Ovary (tissue), 10 donors: ENCODE measurements at places on chromosomes 7 and 10. TPM values are rescaled to one million over a fixed set of nuclear protein-coding genes. Genes with fewer than 3 reads are reported as not detected.

GRCh38 chr10:62177111-62177510 lies 91.5 kb downstream of the RTKN2 start:
- DNase-seq: no peak
- H3K36me3 ChIP-seq: no peaks in the 10 kb centered on the region
- H3K27me3 ChIP-seq: no peaks in the 10 kb centered on the region
- no peak overlapping the region for H3K4me3 ChIP-seq

DNA sequence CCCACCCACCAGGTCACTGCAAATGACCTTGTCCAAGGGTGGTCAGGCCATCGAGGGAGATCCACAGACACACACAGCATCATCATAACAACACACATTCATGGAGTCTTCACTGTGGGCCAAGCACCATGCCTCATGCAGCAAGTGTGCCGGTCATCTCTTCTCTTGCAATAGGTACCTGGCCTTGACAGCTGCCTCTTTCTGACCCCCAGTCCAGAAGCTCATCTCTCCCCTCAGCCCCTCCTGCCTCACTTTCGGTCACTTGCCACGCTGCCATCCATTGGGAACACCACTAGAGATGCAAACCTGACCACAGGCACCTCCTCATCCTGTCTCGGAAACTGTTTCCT lies 75.9 kb downstream of the OAT start:
- H3K4me1 ChIP-seq: peaks cover 9% of the 10 kb centered on the region
- no peak overlapping the region for H3K27ac ChIP-seq
- no peaks in the 10 kb centered on the region for H3K27me3 ChIP-seq
- H3K4me3 ChIP-seq: no peak overlapping the region
- H3K36me3 ChIP-seq: no peaks in the 10 kb centered on the region
- no peak for DNase-seq

DNA sequence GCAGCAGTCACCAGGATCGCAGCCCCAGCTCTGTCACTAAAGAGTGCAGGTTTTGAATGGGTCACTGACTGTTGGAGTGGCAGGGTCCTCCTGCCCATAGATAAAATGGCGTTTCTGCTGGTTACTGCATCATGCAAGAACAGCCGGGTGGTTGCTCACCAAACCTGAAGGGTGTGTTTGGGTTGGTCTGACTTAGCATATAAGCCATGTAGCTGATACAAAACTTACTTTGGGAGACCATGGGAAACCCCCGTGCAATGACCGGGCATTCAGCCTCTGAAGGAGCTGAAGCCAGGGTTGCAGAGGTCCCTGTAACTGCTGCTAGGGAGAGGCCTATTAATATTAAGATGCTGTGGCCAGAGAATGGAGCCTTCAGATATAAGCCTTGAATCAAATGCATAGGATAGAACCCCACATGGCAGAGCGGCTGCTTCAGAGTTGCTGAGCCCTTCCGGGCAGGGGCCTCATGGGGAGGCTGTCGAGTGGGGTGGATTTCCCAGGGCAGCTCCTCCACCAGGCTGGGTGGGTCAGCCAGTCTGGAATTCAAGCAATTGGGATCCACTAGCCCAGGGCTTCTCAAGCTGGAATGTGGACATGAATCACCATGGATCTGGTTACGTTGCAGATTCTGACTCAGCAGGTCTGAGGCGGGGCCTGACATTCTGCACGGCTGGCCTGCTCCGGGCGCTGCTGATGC lies 70.9 kb upstream of the CTBP2 start:
- no peak for DNase-seq
- no peaks in the 10 kb centered on the region for H3K27me3 ChIP-seq
- no peaks in the 10 kb centered on the region for H3K36me3 ChIP-seq
- no peaks in the 10 kb centered on the region for H3K4me1 ChIP-seq

GRCh38 chr7:28955718-28956607 lies 2.2 kb downstream of the TRIL start:
- H3K27me3 ChIP-seq: no peaks in the 10 kb centered on the region
- no peak overlapping the region for H3K27ac ChIP-seq
- DNase-seq: peak; percentile 74
- H3K4me3 ChIP-seq: peak overlapping the region; percentile 48

GRCh38 chr10:96703358-96703757 lies 17.0 kb downstream of the PIK3AP1 start:
- H3K36me3 ChIP-seq: no peaks in the 10 kb centered on the region
- no peaks in the 10 kb centered on the region for H3K4me1 ChIP-seq
- H3K27me3 ChIP-seq: no peaks in the 10 kb centered on the region
- no peak overlapping the region for H3K4me3 ChIP-seq

DNA sequence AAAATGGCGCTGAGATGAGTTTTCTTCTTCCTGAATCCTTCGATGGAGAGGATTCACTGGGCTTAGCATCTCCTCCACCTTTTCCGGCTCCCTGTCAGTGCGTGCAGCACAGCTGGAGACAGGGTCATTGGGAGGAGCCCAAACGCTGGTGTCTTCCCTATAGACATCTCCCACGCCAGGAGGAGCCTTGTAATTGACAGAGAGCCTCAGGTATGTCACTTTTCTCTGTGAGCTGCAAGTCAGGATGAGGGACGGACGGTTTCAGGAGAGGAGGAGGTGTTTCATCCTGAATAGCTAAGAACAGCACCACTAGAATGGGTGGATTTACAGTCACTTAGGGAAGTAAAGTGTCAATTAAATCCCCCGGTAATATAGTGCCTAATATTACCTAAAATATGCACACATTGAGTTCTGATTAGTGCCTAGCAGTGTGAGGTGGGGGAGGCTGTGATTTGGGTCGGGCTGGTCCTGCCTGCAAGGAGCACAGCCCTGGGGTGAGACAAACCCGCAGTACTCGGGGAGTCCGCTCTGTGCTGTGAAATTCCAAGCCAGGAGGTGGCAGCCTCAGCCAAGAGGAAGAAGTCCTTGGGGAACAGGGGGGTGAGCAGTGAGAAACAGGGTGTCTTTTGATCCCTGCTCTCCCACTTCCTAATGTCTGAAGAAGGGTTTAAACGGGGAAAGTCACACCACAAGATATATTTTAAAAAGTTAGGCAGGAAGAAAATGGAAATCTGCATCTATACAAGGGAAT lies 28.2 kb downstream of the IL15RA start:
- DNase-seq: peak; percentile 63
- no peak overlapping the region for H3K27ac ChIP-seq
- peaks cover 11% of the 10 kb centered on the region for H3K4me1 ChIP-seq
- no peaks in the 10 kb centered on the region for H3K27me3 ChIP-seq

DNA sequence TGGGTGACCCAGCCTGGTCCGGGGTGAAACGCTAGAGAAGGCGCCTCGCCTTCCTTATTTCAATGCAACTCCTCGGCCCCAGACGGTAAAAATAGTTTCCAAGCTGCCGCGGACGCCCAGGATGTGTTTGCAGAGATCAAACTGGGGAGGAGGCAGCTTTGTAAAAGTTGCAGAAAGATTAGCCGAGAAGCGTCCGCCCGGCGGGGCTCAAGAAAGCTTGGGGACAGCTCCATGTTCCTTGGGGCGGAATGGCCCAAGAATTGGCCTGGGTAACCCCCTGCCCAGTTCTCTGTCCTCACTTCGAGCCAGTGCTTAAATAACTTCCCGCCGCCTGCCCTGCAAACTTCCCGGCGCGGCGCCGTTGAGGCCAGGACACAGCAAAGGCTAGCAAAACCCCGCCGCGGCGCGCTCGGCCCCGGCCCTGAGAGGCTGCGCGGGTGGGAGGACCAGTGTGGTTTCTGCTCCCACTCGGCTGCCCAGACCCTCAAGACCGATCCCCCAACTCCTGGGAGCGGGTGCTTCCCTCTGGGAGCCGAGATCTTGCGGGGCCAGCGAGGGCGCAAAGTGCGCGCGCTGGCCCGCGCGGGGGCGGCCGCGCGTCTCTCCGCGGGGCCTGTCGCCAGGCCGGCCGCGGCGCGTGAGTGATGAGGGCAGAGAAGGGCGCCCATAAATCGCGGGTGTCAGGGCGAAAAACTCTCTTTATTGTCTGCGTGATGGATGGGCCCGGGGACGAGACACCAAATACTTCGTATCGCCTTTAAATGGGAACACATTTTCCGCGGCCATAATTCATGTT lies 6.3 kb upstream of the ZNF503 start:
- H3K4me3 ChIP-seq: peak overlapping the region; percentile 83
- no peaks in the 10 kb centered on the region for H3K36me3 ChIP-seq
- H3K27me3 ChIP-seq: no peaks in the 10 kb centered on the region
- DNase-seq: peak; percentile 68

DNA sequence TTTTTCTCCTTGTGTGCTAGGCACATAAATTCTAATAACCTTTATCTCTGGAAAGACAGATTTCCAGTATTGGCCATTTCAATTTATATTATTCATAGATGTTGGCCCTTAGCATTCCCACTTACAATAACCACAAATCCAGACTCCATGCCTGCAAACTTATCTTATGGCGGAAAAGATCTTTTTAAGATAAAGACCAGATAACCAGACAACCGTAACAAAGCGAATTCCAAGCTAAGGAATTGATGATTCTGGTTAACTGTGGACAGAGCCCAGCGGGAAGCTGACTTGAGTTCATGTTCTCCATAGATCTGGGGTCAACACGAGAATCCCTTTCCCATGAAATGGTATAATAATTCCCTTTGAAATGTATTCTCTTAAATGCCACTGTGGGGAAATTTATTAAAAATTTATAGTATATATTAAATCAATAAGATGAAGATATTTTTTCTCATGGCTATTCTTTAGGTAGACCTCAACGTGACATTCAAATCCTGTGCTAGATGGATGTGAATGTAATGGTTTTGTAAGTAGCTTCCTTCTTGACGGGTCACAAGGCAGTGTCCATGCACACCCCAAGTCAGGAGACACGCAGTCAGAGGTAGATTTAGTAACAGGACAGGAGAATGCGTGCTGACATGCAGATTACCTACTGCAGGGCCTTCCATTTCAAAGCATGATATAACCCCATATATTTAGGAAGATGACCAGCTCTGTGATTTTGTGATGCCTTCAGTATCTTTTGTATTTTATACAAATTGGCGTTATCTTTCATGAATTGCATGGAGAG lies 37.7 kb upstream of the KLF6 start:
- no peak overlapping the region for H3K27ac ChIP-seq
- H3K36me3 ChIP-seq: no peaks in the 10 kb centered on the region
- no peaks in the 10 kb centered on the region for H3K4me1 ChIP-seq
- H3K27me3 ChIP-seq: no peaks in the 10 kb centered on the region

- no peak for DNase-seq
- H3K27ac ChIP-seq: no peak overlapping the region
- no peaks in the 10 kb centered on the region for H3K4me1 ChIP-seq
- H3K36me3 ChIP-seq: no peaks in the 10 kb centered on the region
These were observed 401.9 kb upstream of the PHF14 start for GRCh38 chr7:10571759-10572158.

- no peaks in the 10 kb centered on the region for H3K36me3 ChIP-seq
- no peaks in the 10 kb centered on the region for H3K27me3 ChIP-seq
- H3K4me3 ChIP-seq: peak overlapping the region; percentile 51
- peak overlapping the region; percentile 81 for H3K27ac ChIP-seq
- peak; percentile 65 for DNase-seq
- H3K4me1 ChIP-seq: peaks cover 18% of the 10 kb centered on the region
These were observed 1.1 kb downstream of the ADRA2A start for GRCh38 chr10:111077785-111078504.

DNA sequence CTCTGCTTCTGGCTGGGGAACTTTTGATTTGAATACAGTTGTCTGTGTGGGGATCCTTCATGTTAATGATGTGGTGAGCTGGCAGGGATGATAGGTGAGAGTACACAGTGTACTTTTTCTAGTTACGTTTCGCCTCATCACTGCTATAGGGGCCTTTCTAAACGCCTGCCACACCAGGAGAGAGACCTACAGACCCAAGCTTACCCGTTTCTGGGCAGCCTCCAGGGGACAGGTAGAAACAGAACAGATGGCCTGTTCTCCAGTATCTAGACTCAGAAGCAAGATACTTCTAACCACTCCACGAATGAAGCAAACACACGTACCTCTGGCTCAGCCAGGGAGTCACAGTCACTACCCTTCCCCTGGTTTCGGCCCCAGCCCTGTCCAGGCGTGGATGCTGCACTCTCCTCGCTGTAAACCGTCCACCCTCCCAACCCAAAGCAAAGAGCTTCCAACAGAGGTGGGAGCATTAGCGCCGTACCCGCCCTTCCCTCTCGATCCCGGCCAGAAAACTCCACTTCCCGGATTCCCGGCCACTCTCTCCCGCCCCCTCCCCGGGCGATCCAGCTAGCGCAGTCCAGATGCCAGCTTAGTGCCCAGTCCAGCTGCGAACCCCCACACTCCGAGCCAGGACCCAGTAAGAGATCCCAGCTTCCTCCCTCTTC lies 1.2 kb downstream of the CCDC6 start:
- H3K27ac ChIP-seq: peak overlapping the region; percentile 93
- no peaks in the 10 kb centered on the region for H3K36me3 ChIP-seq
- peak overlapping the region; percentile 95 for H3K4me3 ChIP-seq
- no peak for DNase-seq
- H3K4me1 ChIP-seq: peaks cover 13% of the 10 kb centered on the region
- H3K27me3 ChIP-seq: no peaks in the 10 kb centered on the region

DNA sequence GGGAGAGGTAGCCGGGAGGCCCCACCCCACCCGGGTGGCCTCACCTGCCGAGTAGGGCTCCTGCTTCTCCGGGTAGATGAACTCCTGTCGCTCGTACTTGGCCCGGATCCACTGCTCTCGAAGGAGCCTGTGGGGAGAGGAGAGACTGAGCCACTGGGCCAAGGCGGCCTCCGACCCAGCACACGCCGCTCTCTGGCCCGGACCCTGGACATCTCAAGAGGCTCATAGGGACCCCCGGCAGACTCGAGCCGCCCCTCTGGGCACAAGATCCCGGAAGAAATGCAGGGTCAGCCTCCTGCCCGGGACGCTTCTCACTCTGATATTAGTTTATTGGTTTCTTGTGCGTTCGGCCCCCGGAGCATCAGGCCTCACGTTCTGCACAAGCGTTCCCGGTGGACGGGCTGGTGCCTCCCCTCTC lies 34.5 kb downstream of the ADAP1 start:
- H3K27me3 ChIP-seq: no peaks in the 10 kb centered on the region
- H3K4me3 ChIP-seq: no peak overlapping the region
- H3K27ac ChIP-seq: no peak overlapping the region
- peaks cover 2% of the 10 kb centered on the region for H3K4me1 ChIP-seq
- no peaks in the 10 kb centered on the region for H3K36me3 ChIP-seq

DNA sequence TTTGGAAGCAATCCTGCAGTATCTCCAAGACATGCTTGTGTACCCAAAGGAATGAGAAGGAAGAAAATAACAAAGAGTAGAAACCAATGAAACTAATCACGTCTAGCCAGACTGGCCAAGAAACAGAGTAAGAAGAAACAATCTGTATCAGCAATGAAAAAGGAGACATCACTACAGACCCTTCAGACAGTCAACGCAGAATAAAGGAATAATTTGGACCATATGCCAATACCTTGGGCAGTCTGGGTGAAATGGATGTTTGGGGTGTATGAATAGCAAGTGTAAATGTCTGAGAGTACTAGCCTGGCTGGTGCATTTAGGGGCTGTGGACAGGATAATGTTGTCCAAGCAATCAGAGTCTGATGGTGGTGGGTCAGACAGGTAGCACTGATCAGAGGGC lies 61.1 kb downstream of the SLC29A4 start:
- H3K27ac ChIP-seq: no peak overlapping the region
- no peaks in the 10 kb centered on the region for H3K27me3 ChIP-seq
- no peak overlapping the region for H3K4me3 ChIP-seq
- H3K4me1 ChIP-seq: no peaks in the 10 kb centered on the region

- no peaks in the 10 kb centered on the region for H3K36me3 ChIP-seq
- H3K4me1 ChIP-seq: peaks cover 12% of the 10 kb centered on the region
- H3K4me3 ChIP-seq: no peak overlapping the region
- DNase-seq: peak; percentile 62
These were observed 16.2 kb downstream of the LDB3 start for GRCh38 chr10:86684331-86685097.

GRCh38 chr7:44897309-44897708 lies 12.0 kb upstream of the PURB start:
- H3K27me3 ChIP-seq: no peaks in the 10 kb centered on the region
- no peak overlapping the region for H3K27ac ChIP-seq
- H3K4me3 ChIP-seq: no peak overlapping the region
- H3K36me3 ChIP-seq: no peaks in the 10 kb centered on the region
- DNase-seq: no peak

The PRPF18 gene
- 17.9 TPM for total RNA-seq

The SEPHS1 gene
- total RNA-seq: 49.2 TPM

The DPYSL4 gene
- total RNA-seq: 0.33 TPM

The OPN4 gene
- not detected for total RNA-seq

The ATAD1 gene
- 39.1 TPM for total RNA-seq
